Colonic mucosa (tissue), 4 donors: ENCODE measurements at places on chromosomes 7 and 10. TPM values are rescaled to one million over a fixed set of nuclear protein-coding genes. Genes with fewer than 3 reads are reported as not detected.

DNA sequence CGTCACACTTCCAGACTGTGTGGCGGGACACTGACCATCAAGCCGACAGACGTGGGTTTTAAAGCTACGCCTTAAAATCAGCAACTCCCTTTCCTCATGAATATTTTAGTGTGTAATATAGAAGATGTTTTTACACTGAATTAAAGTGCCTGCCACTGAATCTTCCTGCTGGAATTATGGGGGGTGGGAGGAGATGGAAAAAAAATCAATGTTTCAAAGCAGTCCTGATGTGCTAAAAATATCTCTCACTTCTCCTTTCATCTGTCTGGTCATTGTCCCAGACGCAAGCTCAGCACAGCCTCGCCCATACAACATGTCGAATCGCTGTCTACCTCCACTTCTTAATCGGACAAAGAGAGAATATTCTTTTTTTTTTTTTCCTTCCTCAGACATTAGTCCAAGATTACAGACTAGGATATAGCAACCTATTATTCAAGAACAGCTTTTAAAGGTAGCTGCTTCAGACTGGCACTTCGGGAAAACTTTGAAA is 165.1 kb upstream of the KLF14 start:
- peaks cover 28% of the 10 kb centered on the region for H3K4me1 ChIP-seq
- no peaks in the 10 kb centered on the region for H3K27me3 ChIP-seq
- peak overlapping the region; percentile 95 for H3K27ac ChIP-seq
- no peak overlapping the region for H3K4me3 ChIP-seq
- DNase-seq: no peak

GRCh38 chr10:73908853-73909539 is 1.9 kb upstream of the PLAU start:
- H3K4me3 ChIP-seq: no peak overlapping the region
- DNase-seq: peak; percentile 40
- no peaks in the 10 kb centered on the region for H3K27me3 ChIP-seq

- H3K27me3 ChIP-seq: no peaks in the 10 kb centered on the region
- H3K4me3 ChIP-seq: no peak overlapping the region
- no peaks in the 10 kb centered on the region for H3K4me1 ChIP-seq
- H3K27ac ChIP-seq: no peak overlapping the region
- DNase-seq: no peak
- no peaks in the 10 kb centered on the region for H3K36me3 ChIP-seq
Measured at GRCh38 chr7:41735206-41735605, 32.3 kb upstream of the INHBA start.

DNA sequence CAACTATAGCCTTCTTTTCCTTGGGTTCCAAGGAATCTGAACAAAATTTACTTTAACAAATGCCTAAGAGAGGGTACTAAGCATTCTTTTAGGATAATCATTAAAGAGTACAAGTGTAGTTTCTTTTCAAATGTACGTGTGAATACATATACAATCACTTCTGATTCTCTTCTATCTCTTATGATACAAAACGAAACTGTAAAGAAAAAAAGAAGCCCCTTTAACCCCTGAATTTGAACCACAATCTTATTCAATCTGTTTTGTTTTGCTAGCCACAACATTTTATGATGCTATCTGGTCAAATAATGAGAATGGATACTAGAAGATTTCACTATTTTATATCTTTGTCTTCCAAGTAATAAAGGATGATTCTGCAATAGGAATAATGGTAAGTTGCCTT is 48.7 kb downstream of the SIRT1 start:
- H3K27ac ChIP-seq: no peak overlapping the region
- H3K27me3 ChIP-seq: no peaks in the 10 kb centered on the region
- H3K4me3 ChIP-seq: no peak overlapping the region
- H3K36me3 ChIP-seq: no peaks in the 10 kb centered on the region

The LLCFC1 gene
- not detected for total RNA-seq

The VWC2 gene
- total RNA-seq: 0.10 TPM

DNA sequence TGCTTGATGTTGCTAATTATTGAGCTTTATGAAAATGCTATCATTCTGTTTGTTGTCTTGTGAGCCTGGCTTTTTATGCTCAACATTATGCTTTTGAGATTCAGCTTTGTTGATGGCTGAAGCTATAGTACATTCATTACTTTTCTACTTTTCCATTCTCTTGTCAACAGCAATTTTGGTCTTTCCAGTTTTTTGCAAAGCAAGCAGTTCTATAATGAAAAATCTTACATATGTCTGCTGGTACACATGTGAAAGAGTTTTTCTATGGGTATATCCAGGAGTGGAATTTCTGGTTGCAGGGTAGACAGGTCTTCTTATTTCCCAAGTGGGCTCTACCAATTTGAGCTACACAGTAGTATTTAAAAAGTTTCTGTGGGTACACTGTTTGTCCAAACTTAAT is 36.8 kb downstream of the SLC35B4 start:
- H3K27me3 ChIP-seq: no peaks in the 10 kb centered on the region
- H3K4me3 ChIP-seq: no peak overlapping the region
- no peak for DNase-seq
- no peaks in the 10 kb centered on the region for H3K4me1 ChIP-seq
- H3K27ac ChIP-seq: no peak overlapping the region
- no peaks in the 10 kb centered on the region for H3K36me3 ChIP-seq

- H3K36me3 ChIP-seq: peaks cover 24% of the 10 kb centered on the region
- no peaks in the 10 kb centered on the region for H3K4me1 ChIP-seq
- H3K4me3 ChIP-seq: no peak overlapping the region
- no peak overlapping the region for H3K27ac ChIP-seq
- no peak for DNase-seq
- H3K27me3 ChIP-seq: no peaks in the 10 kb centered on the region
Measured at GRCh38 chr7:155769701-155770100, 42.6 kb downstream of the SHH start.

DNA sequence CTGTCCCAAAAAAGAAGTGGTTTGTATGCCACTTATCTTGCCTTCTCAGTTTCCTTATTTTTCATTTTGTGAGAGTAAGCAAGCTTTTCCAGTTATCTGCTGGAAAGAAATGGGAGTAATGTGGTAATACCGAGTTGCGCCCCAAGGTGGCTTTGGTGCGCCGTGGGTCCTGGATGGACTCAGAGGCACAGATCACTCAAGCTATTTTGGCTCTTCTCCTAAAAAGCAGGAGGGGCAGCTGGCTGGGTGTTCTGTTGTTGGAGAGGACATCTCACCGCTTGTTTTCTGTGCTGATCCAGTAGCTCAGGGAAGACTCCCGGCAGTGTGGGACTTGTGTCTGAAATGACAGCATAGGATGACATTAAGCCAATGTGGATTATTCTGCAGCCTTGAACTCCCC is 16.4 kb downstream of the PRKRIP1 start:
- H3K27ac ChIP-seq: no peak overlapping the region
- no peak for DNase-seq
- H3K4me1 ChIP-seq: peaks cover 3% of the 10 kb centered on the region
- no peaks in the 10 kb centered on the region for H3K27me3 ChIP-seq
- H3K36me3 ChIP-seq: peaks cover 12% of the 10 kb centered on the region
- no peak overlapping the region for H3K4me3 ChIP-seq

DNA sequence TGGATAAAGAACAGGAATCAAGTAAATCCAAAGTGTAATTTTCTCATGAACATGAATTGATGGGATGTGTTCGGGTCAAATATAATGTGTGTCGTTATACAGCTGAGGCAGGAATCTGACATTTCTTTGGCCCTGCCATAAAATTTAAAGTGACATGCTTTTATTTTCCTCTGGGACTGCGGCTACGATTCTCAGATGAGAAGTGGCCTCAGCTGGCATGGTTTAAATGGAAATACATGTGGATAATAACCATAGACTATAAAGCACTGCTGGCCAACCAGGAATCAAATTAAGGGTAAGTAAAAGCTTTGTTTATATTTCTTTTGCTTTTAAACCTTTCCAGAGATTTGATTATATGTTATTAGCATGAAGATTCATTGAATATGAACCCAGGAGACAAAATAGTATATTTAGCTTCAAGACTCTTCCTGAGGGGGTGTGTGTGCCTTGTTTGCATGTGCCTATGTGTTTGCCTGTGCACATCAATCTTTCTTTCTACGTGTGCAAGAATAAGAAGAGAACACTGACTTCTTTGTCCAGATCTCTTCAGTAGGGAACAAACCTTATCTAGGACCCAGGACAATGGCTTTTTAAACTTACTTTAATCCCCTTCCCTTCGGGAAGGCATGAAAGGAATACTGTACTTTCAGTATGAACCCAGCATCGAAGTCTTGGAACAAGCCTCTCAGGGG is 629.0 kb upstream of the PFKP start:
- H3K4me3 ChIP-seq: no peak overlapping the region
- no peaks in the 10 kb centered on the region for H3K27me3 ChIP-seq
- no peak overlapping the region for H3K27ac ChIP-seq
- no peak for DNase-seq
- H3K4me1 ChIP-seq: no peaks in the 10 kb centered on the region

GRCh38 chr7:38746438-38746837 is 115.3 kb upstream of the AMPH start:
- H3K27me3 ChIP-seq: no peaks in the 10 kb centered on the region
- no peak for DNase-seq
- H3K4me1 ChIP-seq: no peaks in the 10 kb centered on the region
- H3K27ac ChIP-seq: no peak overlapping the region

DNA sequence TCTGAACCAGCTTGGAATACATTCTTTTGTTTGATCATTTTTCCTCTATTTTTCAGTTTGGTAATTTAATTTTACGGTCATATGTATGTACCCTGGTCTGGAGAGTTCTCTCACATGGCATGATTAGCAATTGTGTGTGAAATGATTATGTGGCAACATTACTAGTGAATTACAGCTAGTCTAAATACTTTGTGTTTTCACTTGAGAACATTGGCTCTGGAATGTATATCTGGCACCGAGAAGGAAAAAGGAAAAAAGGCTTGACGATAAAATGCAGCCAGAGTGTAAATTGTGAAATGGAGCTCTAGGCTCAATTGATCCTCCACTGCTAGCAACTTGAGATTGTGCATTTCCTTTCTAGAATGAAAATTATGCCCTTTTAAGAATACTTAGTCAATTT is 397.2 kb downstream of the EXOC4 start:
- no peak for DNase-seq
- H3K4me3 ChIP-seq: no peak overlapping the region
- H3K4me1 ChIP-seq: no peaks in the 10 kb centered on the region
- H3K27me3 ChIP-seq: no peaks in the 10 kb centered on the region
- H3K27ac ChIP-seq: no peak overlapping the region
- H3K36me3 ChIP-seq: no peaks in the 10 kb centered on the region

- H3K27ac ChIP-seq: no peak overlapping the region
- DNase-seq: no peak
- no peak overlapping the region for H3K4me3 ChIP-seq
- no peaks in the 10 kb centered on the region for H3K4me1 ChIP-seq
- H3K27me3 ChIP-seq: no peaks in the 10 kb centered on the region
Measured at GRCh38 chr7:2982831-2983230, 60.8 kb downstream of the CARD11 start.

DNA sequence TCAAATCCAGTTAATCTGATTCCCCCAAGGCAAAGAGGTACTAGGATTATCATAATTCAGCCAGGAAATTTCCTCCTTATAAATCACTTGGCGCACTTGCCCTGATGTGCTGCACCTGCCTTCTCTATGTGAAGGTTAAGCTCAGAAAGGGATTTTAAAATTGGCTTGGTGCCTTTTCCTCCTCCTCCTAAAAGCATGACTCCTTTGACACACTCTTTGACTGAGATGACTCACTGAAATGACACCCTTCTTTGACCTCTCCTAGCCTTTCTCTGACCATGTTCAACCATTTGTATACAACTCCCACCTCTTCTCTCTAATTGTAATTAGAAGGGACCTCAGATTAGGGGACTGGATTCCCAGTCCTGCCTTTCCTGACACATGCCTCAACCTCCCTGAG is 46.5 kb downstream of the ABLIM1 start:
- no peaks in the 10 kb centered on the region for H3K27me3 ChIP-seq
- no peak for DNase-seq
- no peak overlapping the region for H3K4me3 ChIP-seq
- no peaks in the 10 kb centered on the region for H3K36me3 ChIP-seq

GRCh38 chr10:113957013-113957412 is 86.7 kb upstream of the ADRB1 start:
- no peak for DNase-seq
- H3K27me3 ChIP-seq: no peaks in the 10 kb centered on the region
- H3K4me3 ChIP-seq: no peak overlapping the region

GRCh38 chr7:12493407-12493806 is 77.1 kb upstream of the SCIN start:
- no peaks in the 10 kb centered on the region for H3K27me3 ChIP-seq
- DNase-seq: no peak
- H3K4me3 ChIP-seq: no peak overlapping the region
- no peak overlapping the region for H3K27ac ChIP-seq

The ZNF33B gene
- 25.1 TPM for total RNA-seq

DNA sequence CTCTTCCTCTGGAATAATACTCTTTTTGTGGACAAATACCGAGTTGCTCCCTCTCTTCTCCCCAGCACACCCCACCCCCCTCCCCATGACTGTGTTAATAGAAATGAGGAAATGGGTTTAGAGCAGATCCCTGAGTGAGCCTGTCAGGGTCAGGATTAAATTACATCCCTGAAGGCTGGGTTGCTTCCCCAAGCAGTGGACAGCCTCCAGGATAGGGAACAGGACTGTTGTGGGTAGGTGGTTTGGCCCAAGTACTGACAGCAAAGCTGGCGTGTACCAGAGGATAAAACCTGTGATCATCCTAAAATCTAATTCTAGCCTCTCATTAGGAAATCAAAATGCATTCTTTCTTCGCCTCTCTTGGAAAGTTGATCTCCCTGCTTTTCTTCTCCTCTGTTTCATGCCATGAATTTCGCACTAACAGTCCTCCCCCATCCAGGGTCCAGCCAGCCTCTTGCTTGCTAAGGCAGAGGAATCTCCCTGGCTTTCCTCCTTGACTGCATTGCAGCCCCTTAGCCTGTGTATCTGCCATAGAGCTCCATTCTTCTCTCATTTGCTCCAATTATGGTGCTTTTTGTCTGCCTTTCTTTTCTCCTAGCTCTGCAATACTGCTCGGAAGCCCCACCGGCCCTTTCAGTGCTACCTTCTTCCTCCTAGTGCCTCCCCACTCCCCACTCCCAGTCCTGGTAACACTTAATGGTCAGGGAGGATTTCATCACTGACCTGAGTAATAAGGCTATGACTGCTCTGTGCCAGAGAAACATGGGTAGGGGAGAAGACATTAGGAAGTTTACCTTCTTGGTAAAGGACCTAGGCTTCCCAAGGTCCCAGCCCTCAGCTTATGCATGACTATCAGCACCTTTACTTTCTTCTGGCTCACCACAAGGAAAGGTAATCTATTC is 8.4 kb downstream of the LRRC4 start:
- no peaks in the 10 kb centered on the region for H3K36me3 ChIP-seq
- no peak overlapping the region for H3K4me3 ChIP-seq
- no peak overlapping the region for H3K27ac ChIP-seq

DNA sequence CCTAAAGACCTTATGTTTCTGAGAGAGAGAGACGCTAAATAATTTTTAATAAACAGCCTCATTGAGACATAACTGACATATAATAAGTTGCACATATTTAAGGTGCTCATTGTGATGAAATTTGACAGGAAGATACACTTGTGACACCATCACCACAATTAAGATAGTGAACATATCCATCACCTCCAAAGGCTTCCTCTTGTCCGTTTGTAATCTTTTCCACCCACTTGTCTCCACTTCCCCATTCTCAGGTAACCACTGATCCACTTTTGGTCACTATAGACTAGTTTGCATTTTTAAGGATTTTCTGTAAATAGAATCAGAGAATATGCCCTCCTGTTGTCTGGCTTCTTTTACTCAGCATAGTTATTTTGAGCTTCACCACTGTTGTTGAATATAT is 195.1 kb upstream of the WDR11 start:
- H3K36me3 ChIP-seq: no peaks in the 10 kb centered on the region
- no peaks in the 10 kb centered on the region for H3K4me1 ChIP-seq
- H3K4me3 ChIP-seq: no peak overlapping the region
- no peaks in the 10 kb centered on the region for H3K27me3 ChIP-seq

The PON1 gene
- not detected for total RNA-seq

- H3K27ac ChIP-seq: peak overlapping the region; percentile 34
- no peaks in the 10 kb centered on the region for H3K36me3 ChIP-seq
- no peak for DNase-seq
- H3K4me3 ChIP-seq: peak overlapping the region; percentile 97
- H3K4me1 ChIP-seq: peaks cover 4% of the 10 kb centered on the region
Measured at GRCh38 chr10:100229819-100230422, 525 bp upstream of the CHUK start.
